ENCODE measurements at places on chromosomes 1 and 21. TPM values are rescaled to one million over a fixed set of nuclear protein-coding genes. Genes with fewer than 3 reads are reported as not detected.
A peak's percentile ranks its signal among the peaks of the same experiment; 100 is the strongest.

DNA sequence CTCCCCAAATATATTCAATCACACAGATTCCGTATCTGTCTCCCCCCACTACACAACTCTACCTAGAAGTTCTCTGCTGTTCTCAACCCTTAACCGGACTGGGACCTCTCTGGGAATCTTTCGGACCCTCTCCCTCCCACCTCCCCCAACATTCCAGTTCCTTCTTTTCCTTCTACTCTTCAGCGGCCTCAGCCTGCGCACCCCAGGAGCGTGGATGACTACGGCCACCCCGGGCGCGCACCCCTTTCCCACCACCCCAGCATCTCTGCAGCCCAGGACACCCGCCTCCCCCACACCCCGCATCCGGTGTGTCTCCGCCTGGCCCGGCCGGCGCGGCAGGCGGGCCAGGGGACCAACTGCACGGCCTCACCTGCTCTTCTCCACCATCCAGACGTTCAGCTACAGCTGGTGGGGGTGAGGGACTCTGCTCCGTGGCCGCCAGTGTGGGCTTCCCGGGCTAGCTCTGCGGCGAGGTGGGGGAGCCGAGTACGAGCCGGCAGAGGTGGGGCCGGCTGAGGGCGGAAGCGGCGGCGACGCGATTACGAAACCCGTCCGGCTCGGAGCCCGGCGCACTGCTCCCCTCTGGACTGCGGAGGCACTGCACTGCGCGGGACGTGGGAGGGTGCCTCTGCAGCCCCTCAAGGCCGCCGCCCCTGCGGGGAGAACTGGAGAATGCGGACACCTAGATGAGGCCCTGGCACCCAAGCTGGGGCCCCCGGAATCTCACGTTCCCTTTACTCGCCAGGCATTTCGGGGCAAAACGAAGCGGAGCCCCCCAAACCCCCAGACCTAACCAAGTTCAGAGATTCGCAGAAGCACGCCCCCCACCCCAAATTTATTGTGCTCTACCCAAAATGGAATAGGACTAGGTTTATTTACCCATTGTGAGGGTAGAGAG is at the start of gene CDC42SE1:
CDC42SE1 (minus strand) TSS at position 514 of the 898 bp plus-strand sequence. CDS start 3,892 bp downstream, outside the sequence.
- peak; percentile 92 for DNase-seq

- no peak for DNase-seq
These were observed 8.5 kb upstream of the EXO1 start for GRCh38 chr1:241839369-241839979.

- no peak for DNase-seq
These were observed 76.8 kb upstream of the HNRNPU start for GRCh38 chr1:244941121-244941520.

DNA sequence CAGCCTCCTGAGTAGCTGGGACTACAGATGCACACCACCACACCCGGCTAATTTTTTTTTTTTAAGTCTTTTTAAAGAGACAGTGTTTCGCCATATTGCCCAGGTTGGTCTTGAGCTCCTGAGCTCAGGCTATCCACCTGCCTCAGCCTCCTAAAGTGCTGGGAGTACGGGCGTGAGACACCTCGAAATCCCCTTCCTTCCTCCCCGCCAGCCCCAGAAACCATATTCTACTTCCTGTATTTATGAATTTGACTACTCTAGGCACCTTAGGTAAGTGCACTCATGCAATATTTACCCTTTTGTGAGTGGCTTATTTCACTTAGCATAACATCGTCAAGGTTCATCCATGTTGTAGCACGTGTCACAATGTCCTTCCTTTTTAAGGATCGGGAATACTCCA is 6.9 kb upstream of the LRP8 start:
- DNase-seq = no peak

DNA sequence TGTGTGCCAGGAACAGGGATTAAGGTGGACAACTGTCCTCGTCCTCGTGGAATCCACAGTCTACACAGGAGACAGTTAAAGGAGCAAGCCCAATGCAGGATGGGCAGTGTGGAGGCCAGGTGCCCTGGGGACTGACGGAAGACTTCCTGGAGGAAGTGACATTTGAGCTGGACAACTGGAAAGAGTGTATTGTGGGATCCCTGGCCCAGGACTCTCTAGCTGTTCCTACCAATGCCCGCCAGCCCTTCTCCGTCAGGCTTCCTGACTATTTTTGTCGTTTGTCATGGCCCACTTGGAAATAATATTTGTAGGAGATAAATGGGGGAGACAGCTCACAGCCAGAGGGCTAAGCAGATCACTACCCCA is 235.3 kb downstream of the TOMM20 start:
- no peak for DNase-seq

GRCh38 chr21:39430457-39430856 is 15.1 kb downstream of the LCA5L start:
- no peak for DNase-seq

- no peak for DNase-seq
These were observed 28.2 kb downstream of the PKP1 start for GRCh38 chr1:201311356-201312011.

DNA sequence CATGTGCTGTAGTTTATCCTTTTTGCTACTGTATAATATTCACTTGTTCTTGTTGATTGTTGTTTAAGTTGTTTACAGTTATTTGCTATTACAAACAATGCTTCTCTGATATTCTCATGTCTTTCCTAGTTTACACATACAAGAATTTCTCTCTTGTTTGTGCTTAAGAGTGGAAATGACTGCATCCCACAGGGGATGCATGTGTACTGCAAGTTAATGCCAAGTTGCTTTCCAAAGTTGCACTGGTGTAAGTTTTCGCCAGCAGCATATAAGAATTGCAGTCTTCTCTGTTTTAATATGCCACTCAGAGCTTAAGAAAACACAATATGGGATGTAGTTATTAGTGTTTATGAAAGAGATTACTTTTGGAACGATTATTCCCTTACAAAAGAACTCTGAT is 97.7 kb downstream of the NEK7 start:
- no peak for DNase-seq

GRCh38 chr1:204711103-204711946 is 25.8 kb upstream of the LRRN2 start:
- no peak for DNase-seq

GRCh38 chr1:214404571-214405213 is 123.7 kb downstream of the SMYD2 start:
- no peak for DNase-seq

- DNase-seq = no peak
These were observed 1106.6 kb upstream of the B3GALT2 start for GRCh38 chr1:194292966-194293365.

- no peak for DNase-seq
These were observed 10.4 kb downstream of the CLEC20A start for GRCh38 chr1:178486100-178487069.

GRCh38 chr1:228899421-228899956 is 164.2 kb downstream of the RHOU start:
- no peak for DNase-seq

DNA sequence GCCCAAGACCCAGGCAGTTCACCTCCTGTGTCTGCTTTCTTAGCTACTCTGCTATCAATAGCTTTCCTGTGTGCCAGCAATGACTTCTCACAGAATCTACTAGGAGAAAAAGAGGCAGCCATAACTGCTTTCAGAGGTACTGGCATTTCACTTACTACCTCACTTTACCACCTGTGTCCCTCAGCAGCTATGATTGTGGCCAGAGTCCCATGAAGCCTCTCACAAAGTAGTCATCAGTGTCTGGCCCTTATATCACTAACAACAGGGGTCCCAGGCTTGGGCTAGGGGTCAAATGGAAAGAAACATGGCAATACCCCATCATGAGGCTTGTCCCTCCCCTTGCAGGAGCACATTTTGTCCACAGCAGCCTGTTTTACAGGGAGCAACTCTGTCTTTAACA is 62.7 kb upstream of the EPS8L3 start:
- DNase-seq = no peak

DNA sequence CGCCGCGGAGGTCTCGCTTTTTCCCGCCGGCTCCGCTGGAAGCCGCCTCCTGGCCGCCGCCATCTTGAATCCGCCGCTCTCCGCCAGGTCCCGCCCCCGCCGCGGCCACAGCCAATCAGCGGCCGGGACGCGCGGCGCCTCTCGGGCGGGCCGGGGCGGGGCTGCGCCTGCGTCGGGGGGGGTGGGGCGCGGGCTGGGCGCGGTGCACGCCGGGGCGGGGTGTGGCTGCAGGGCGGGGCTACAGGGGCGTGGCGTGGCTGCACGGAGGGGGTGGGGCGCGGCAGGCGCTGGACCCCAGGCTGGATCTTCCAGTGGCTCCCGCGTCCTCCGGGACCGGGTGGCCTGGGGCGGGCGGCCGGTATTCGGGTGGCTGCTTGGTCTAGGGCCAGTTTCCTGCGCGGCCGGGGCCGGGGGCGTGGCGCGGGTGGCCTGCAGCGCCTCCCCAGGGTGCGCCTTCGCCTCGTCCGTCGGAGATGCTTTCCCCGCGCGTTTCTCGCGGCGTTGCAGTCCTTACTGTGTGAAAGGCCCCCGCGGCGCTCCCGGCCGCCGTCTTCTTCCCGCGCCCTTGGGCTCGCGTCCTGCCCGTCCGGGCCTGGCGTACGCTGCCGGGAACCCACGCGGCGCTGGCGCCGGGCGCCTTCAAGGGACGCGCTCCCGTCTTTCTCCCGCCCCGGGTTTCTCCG is 575 bp downstream of the PCNT start:
- DNase-seq = peak; percentile 94

GRCh38 chr1:12059226-12059625 is 3.9 kb upstream of the TNFRSF8 start:
- no peak for DNase-seq

DNA sequence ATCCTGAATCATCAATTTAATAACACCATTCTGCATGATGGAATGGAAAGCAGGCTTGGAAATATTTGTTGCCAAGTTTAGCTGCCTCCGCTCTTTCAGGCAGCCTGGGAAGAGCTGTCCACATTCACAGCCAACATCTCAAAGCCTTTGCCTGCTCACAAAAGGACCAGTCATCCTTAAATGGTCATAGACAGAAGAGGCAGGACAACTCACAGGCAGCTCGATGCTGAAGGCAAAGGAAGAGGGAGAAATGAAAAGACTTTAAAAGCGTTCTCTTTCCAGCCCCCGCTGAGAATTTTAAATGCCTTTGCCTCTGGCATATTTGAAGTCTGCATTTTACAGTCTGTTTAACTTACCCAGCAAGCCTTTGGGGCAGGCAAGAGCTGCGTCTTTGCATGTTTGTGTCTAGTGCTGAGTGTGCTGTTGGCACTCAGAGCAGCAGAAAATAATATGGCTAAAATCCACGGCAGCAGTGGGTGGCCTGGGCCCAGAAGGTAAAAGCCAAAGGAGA is 68.9 kb downstream of the NMNAT2 start:
- no peak for DNase-seq

- DNase-seq = no peak
These were observed 306.3 kb upstream of the DUSP10 start for GRCh38 chr1:222048094-222048595.

DNA sequence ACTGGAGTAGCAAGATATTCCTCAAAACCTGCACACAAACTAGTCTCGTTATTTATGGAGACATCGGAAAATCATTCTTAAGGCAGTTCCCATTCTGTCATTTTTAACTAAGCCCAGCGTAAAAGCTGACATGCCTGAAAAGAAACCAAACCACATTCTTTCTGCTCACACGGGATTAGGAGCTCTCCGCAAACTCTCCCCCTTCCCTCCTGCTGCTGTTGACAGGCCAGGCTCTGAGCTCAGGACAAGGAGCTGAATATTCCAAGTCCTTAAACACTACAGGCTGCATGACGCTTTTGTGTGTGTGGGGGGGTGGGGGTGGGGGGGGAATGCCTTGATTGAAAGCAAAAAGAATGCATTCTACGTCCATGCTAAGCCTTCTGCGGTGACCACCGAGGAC is 5.2 kb downstream of the OLIG1 start:
- no peak for DNase-seq

Gene CALML6
- total RNA-seq = 54.5 TPM

Gene PBX1
- total RNA-seq = 59.8 TPM

Gene S100A10
- 150 TPM for total RNA-seq

Gene NUP210L
- 0.19 TPM for total RNA-seq

Gene TAS1R1
- total RNA-seq = not detected

Gene C1orf115
- total RNA-seq = 8.9 TPM

Gene RBP7
- total RNA-seq = 13.9 TPM

Gene CELA2A
- 2.1 TPM for total RNA-seq

Gene CATSPERE
- 0.49 TPM for total RNA-seq

Gene KIF17
- 1.1 TPM for total RNA-seq

Gene ACP6
- total RNA-seq = 5.3 TPM
